Umbilical cord (tissue), 2 donors: ENCODE measurements at places on chromosomes 11 and 22. TPM values are rescaled to one million over a fixed set of nuclear protein-coding genes. Genes with fewer than 3 reads are reported as not detected.

- DNase-seq = no peak
Measured at GRCh38 chr11:10338287-10338686, 33.4 kb downstream of the ADM start.

DNA sequence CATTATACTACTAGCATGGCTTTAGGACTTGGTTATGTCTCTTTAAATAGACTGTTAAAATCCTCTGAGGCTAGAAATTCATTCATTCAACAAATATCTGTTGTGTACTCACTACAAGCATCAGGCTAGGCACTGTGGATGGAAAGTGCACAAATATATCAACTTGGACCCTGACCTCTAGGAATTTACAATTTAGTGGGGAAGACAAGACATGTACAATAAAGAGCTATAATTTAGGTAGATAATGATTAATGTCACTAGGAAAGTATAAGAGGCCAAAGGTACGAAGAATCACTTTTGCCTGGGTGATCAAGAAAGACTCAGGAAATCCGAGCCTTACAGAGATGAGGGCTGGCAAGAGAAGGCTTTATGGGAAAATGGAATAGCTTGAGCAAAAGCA is 25.6 kb upstream of the BMAL1 start:
- no peak for DNase-seq

DNA sequence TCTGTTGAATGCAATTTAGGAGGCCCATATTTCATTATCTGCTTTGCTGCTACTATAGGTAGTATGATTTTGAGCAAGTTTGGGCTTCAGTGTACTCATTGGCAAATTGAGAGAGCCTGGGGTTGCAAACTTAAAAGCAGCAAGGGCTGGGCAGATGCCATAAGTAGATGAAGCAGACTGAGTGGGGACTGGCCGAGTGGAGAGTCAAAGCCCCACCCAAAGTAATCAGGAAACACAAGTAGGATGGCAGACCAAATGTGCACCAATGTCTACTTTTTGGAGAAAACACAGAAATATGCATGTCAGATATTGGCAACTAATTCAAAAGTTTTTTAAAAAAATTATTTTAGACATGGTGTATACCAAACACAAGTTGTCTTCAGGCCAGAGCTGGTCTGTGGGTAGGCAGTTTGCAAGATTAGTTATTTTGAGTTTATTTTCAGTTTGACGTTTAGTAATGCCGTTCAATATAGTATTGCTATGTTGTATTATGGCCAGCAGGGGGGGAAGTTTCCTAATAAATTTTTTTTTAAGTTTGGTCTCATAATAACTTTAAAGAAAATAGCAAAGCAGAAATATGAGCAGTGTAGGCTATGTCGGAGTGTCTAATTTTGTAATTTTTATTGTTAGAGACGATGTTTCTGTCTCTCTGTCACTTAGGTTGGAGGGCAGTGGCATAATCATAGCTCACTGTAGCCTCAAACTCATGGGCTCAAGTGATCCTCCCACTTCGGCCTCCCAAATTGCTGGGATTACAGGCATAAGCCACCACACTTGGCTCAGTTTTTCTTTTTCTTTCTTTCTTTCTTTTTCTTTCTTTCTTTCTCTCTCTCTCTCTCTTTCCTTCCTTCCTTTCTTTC is 105.1 kb downstream of the HIPK3 start:
- peak; percentile 60 for DNase-seq

SAA4 gene
- not detected for total RNA-seq

PANX3 gene
- total RNA-seq = not detected
